ENCODE measurements at places on chromosomes 16 and 17.

GRCh38 chr16:5460701-5461100 lies 363.1 kb upstream of the EEF2KMT start:
- no peak for DNase-seq

DNA sequence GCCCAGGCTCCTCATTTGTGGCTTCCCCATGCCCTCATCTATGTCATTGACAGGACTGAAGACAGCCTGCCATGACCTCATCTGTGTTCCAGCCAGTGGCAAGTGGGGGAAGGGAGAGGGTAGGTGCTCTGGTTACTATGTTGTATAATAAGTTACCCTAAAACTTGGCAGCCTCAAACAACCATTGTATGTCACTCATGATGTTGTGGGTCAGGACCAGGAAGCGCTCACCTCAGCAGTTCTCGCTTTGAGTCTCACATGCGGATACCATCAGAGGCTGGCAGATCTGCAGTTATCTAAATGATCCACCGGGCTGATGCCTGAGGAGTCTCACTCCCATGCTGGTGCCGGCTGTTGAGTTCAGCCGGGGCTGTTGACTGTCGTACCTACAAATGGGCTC lies 89.0 kb upstream of the TMEM97 start:
- no peak for DNase-seq

DNA sequence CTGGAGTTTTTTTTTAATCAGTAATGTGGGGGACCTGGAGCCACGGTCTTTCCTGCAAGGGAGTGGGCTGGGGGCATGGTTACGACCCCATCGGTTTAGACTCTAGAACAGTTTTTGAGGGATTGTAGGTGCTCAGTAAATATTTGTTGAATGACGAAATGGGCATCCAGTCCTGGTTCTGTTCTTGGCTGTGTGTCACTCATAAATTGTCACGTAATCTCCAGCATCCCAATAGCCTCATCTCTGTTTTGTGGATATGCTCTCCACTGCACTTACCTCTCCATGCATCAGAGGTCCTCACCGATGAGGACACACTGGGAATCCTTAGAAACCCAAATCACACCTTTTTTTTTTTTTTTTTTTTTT lies 497 bp upstream of the SLC38A7 start:
- DNase-seq: no peak

- DNase-seq: no peak
These were observed 758 bp upstream of the UBALD2 start for GRCh38 chr17:76264425-76264754.

DNA sequence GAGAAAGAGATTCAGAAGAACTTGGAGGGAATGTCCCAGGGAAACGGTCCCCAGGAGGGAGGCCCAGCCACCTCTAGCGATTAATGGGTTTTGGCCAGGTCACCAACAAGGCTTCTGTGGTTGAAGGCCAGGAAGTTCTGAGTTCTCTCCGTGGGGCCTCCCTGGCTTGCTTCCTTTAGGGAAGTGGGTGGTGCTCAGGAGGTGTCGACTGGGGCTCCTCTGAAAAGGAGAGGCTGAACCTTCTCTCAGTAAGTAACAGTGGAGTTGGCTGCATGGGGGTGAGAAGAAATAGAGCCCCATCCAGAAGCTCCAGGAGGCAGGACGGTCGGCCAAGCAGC lies 77.1 kb upstream of the GSE1 start:
- DNase-seq: no peak

- no peak for DNase-seq
These were observed 47.9 kb upstream of the RBFOX1 start for GRCh38 chr16:7284780-7285179.

DNA sequence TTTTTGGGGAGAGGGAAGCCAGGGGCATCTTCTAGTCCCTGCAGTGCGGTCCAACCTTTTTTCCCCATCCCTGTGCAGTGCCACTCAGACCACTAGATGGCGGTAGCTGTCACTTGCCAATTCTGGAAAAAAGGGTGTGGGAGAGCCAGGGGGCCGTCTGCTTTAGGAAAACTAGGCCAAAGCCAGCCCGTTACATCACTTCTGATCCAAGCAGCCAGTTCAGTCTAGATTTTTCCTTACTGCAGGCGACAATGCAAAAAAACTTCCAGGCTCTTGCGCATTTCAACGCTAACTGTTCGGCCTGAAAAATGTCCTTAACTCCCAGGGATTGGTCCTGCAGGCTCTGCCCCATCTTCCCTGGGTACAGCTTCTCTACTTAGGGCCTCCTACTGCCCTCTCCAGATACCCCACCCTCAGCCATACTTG lies 69.2 kb upstream of the CES5A start:
- no peak for DNase-seq

- DNase-seq: no peak
These were observed 304.4 kb downstream of the SOX9 start for GRCh38 chr17:72425133-72425793.

- DNase-seq: no peak
These were observed 253.6 kb downstream of the CDH13 start for GRCh38 chr16:82880346-82880745.

DNA sequence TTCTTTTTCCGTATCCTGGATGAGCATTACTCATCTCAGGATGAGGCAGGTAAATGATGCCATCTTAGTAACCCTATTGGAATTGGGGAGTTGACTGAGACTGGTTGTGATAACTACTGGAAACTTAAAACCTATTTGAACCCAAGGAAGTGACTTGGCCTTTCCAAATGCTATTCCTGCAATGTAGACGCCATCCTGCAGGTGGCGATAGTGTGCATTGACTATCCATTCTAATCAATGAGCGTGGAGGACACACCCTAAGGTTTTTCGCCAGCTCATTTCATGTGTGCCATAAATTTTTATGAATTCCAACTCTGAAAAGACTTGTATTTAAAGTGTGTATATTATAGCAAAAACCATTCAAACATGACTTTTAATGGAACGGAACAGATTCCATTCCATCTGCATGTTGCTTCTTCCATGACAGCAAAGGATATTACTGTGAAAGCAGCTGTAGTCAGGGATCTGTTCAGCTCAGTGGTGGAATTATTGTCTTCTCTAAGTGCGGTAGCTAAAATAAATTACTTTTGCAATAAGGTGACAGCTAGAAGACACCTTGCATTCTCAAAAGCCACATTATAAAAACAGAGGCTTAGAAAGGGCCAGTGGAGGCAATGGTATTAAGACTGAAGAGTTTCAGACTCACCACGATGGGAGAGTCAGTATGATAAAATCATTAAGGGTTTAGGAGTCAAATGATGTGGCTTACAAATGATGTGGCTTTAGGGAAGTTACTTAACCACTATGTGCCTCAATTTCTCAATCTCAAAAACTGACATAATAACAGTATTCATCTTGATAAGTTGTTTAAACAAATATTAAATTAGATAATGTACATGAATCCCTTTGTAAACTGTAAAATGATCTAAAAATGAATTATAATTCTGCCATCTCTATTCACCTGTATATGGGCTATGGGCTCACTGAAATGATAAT lies 55.5 kb downstream of the SYT17 start:
- no peak for DNase-seq

- DNase-seq: no peak
These were observed 68.8 kb upstream of the CIBAR2 start for GRCh38 chr16:85180827-85181738.

- DNase-seq: no peak
These were observed 143.4 kb downstream of the IRF8 start for GRCh38 chr16:86042393-86042792.

GRCh38 chr17:5580367-5580766 lies 3.9 kb downstream of the NLRP1 start:
- no peak for DNase-seq

DNA sequence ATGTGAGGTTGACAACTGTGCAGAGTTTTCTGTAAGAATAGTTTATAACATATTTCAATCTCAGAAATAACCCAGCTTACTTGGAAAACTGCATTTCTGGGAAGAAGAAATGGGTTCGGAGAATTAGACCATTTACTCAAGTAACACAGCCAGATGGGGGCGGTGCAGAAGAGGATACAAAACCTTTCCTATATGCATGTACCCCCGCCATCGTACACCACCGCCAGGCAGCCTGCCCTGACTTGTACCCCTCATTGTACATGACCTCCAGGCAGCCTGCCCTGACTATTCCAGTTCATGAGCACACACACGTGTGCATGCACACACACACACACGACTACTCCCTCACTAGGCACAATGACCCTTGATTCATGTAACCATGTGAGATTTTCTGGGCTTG lies 154.0 kb downstream of the C16orf78 start:
- no peak for DNase-seq

GRCh38 chr17:32348483-32348800 lies 1.5 kb upstream of the ZNF207 start:
- DNase-seq: no peak

DNA sequence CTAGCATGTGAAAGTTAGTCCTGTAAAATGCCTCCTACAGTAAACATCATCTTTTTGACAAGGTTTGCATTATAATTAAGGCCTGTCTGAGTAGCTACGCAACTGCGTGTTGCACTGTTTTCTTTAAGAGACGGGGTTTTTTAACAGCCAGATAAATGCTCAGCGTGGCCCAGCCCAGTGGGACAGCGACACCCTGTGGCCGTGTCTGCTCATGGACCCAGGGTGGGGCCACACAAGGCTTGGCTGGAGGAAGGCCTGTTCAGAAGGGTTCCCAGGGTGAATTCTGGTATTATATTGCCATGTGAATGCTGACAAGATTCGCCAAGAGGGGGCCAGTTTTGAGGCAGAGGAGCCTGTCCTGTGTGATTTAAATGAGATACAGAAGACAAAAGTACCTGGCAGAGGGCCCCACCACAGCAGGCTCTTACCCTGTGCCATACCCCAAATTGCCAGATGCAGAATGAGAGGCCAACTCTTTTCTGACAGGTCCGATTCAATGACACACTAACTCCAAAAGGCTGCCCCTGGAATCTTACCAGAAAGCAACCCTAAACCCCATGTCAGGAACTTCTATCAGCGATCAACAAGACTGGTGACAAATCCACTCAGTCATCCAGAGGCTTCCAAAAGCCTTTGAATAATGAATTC lies 65.9 kb upstream of the IRX6 start:
- DNase-seq: no peak

GRCh38 chr17:43936434-43936833 lies 5.8 kb downstream of the PPY start:
- DNase-seq: no peak

DNA sequence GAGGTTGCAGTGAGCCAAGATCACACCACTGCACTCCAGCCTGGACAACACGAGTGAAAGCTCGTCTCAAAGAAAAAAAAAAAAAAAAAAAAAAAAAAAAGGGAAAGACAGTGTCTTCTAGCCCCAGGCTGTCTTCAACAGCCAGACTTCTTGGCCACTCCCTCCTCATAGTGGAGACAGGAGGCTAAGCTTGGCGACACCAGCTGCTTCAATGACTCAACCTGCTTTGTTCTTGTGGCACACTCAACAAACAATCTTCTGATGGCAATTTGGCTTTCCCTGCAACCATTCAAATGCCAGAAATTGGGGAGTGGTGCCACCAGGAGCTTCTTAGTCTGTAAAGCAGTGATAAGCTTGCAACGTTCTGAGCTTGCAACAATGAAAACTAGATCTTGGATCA lies 290.4 kb upstream of the DYNLRB2 start:
- no peak for DNase-seq

GRCh38 chr16:69930117-69930776 lies 20.9 kb upstream of the CLEC18A start:
- DNase-seq: peak; percentile 87

DNA sequence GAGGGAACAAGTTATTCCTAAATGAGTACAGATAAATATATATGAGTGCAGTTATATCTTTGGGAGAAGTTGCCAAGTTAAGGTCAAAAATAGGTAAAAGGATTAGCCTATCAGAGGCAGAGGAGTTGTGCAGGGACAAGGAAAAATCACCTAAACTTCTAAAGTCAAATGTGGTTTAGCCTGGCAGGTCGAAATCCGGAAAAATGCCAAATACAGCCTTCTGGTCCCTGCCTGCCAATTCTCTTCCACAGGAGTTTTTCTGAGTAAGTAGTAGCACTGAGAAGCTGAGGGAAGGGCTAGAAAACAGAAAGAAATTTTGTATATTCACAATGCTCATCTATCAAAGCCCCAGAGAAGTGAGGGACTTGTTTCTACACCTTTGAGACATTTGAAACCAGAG lies 17.6 kb upstream of the CES5A start:
- no peak for DNase-seq

- no peak for DNase-seq
These were observed 13.6 kb upstream of the BCAS3 start for GRCh38 chr17:60664022-60664421.

GRCh38 chr17:56679115-56679776 lies 85.7 kb downstream of the NOG start:
- no peak for DNase-seq

DNA sequence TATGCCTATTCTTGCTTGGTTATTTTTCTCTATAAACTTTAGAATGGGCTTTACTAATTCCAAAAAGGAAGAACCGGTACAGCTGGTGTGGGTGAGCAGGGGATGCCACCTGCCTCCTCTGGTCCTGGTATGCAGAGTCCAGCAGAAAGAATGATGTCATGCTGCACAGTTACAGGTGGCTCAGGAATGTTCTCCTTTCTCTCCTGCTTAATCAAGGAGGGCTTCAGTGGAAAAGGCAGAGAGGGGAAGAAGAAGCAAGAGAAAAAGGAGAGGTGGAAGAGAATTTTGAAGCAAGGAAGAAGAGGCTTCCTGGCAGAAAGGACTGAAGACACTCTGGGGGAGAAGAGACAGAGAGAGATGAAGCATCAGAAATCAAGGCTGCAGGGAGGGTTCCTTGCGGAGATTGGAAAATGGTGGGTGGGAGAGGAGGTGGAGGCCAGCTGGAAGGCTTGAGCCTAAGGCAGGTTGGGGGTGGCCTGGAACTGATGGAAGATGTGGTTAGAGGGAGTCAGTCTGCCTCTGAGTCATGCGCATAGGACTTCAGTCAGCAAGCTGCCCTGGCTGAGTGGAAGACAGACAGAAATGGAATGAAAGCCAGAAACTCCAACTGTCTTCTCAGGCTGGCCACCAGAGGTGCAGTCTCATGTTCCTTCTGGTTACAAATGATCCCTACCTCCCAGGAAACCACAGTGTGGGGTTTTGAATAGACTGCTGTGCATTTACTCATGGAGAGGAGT lies 64.6 kb upstream of the CRHR1 start:
- no peak for DNase-seq

DNA sequence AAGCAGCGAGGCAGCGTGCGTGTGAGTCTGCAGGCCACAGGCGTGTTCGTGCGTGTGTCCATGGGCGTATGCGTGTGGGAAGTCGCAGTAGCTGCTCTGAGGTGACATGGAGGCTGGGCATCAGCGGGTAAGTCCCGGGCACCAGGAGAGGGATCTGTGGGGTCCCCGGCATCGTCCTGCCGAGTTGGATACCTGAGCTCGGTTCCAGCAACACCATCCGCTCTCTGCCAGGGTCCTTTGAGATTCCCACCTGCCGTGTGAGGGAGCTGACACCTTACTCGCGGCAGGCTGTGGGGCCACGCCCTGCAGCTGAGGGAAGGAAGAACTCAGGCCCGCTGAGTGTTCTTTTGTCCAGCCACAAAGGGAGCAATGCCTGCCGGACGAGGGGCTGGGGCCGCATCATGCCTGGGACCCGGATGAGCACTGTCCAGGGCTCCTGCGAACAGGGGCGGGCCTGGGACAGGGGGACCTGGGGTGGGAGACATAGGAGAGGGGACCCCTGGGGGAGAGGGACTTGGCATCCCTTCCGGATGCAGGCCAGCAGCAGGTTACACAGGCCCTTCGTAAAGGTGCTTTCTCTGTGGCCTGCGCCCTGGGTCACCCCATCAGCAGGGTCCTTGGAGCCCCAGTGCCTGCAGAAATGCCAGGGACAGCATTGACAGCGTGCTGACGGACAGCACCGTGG lies 5.0 kb upstream of the SNAI3 start:
- DNase-seq: no peak
